ENCODE measurements at places on chromosomes 12 and 14.

- no peak for DNase-seq
Measured at GRCh38 chr12:18706798-18707197, 31.0 kb downstream of the PLCZ1 start.

- DNase-seq, result no peak
Measured at GRCh38 chr14:29643433-29644211, 284.0 kb downstream of the PRKD1 start.

DNA sequence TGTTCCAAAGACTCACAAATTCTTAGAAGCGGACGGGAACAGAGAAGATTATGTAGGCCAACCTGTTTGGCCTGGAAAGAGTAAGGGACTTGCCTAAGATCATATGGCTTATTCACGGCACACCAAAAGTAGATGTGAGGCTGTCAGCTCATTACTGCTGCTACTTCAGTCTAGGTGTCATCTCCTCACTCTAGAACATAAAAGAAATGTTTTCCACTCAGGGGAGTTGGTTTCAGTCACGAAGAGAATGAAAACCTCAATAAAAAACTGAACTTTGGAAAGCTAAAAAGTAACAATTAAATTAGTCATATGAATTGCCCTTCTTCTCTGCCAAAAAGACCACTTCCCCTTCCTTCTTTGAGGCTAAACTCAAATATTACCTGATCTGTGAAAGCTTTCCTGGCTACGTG lies 658 bp upstream of the CEP128 start:
- no peak for DNase-seq

DNA sequence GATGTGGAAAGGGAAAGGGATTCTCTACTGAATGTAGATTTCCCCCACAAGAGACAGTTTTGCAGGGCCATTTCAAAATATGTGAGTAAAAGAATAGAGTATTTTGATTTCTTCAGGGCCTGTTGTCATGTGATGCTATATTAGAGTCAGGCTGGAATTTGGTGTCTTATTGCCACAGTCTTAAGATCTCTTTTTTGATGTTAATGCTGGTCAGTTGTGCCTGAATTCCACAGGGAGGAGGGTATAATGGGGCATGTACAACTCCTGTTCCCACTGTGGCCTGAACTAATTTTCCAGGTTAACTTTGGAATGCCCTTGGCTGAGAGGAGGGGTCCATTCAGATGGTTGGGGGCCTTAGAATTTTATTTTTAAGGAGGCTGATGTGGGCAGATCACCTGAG lies 111.0 kb upstream of the MAX start:
- no peak for DNase-seq

DNA sequence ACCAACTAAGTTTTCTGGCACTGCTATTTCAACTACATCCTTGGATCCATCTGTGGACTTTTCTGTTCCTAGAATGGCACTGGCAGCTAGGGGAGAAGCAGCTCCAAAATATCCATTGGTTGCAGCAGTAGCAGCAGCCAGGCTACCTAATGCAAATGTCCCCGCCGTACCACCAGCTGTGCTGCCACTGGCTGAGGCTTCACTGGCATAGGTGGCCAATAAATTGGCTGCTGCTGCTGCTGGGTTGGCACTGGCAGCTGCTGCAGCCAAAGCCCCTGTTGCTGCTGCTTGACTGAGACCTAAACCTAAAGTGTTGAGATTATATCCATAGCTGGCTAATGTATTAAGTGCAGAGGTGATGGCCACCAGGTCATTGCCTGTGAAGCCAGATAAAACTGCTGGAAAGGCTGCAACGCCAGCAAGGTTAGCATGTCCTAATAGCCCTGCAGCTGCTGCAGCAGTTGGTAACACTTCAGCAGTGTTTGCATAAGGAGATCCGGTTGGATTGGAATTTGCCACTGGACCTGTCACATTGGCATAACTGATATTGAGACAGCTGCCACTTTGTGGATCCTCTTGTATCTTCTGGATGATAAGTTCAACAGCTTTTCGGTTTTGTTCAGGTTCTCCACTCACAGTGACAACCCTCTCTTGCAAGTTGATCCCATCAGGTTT lies 149.5 kb downstream of the NOVA1 start:
- no peak for DNase-seq

DNA sequence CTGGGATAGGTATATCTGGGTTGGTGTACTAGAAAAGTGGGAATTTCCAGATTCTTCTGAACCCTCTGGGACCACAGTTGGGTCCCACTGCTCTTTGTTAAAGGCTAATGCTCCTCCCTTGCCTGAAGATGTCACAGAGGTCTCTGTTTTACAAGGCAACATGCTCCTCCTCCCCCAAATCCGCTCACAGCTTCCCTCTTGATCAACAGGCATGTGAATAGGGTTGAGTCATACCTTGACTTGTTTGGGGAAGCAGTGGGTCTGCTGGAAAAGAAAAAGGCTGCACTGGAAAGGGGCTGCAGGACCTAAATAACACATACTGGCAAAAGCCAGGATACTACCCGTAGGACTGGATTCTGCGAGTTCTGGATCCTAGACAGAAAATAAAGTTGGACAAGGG lies 165.4 kb upstream of the TMEM260 start:
- DNase-seq, result no peak

- DNase-seq, result no peak
Measured at GRCh38 chr12:57216921-57217879, 606 bp downstream of the NXPH4 start.

DNA sequence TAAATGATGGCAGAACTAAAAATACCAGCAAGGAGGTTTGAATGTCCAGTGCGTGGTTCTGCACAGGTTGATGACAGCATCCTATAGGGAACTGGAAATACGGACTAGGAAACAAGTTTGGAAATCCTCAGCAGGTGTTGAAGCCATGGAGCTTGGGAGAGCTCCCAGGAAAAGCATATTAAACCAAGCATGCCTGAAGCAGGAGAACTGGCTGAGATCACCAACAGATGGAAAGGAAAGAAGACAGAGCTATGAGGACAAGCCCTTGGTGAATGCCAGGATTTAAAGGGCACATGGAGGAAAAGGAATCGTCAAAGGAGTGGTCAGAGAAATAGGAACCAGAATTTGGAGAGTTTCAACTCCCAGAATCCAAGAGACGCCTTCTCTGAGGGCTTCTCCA lies 21.2 kb upstream of the ELK3 start:
- DNase-seq, result no peak

DNA sequence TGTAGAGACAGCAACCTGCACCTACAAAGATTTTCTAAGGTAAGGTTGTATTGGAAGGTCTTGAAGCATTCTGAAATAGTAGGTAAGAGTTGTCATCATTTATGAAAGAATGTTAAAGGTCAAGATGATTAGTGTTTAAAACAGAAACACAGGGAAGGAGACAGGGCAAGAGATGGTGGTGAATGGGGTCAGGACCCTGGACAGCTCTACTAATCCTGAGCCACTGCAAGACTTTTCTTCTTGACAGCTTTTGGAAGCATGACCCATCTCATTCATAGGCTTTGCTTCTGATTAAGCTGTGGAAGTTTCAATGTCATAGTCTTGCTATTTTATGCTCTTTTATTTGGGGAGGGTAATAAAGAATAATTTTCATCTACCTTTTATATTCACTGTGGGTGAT lies 75.5 kb upstream of the CAND1 start:
- peak; percentile 49 for DNase-seq

- no peak for DNase-seq
Measured at GRCh38 chr12:53098354-53098981, 1.0 kb downstream of the IGFBP6 start.

- DNase-seq, result no peak
Measured at GRCh38 chr12:120239776-120240494, 25.6 kb downstream of the PXN start.
